Dermis microvascular lymphatic vessel endothelial cell (primary cell): ENCODE measurements at places on chromosomes 7 and 10. TPM values are rescaled to one million over a fixed set of nuclear protein-coding genes. Genes with fewer than 3 reads are reported as not detected.

DNA sequence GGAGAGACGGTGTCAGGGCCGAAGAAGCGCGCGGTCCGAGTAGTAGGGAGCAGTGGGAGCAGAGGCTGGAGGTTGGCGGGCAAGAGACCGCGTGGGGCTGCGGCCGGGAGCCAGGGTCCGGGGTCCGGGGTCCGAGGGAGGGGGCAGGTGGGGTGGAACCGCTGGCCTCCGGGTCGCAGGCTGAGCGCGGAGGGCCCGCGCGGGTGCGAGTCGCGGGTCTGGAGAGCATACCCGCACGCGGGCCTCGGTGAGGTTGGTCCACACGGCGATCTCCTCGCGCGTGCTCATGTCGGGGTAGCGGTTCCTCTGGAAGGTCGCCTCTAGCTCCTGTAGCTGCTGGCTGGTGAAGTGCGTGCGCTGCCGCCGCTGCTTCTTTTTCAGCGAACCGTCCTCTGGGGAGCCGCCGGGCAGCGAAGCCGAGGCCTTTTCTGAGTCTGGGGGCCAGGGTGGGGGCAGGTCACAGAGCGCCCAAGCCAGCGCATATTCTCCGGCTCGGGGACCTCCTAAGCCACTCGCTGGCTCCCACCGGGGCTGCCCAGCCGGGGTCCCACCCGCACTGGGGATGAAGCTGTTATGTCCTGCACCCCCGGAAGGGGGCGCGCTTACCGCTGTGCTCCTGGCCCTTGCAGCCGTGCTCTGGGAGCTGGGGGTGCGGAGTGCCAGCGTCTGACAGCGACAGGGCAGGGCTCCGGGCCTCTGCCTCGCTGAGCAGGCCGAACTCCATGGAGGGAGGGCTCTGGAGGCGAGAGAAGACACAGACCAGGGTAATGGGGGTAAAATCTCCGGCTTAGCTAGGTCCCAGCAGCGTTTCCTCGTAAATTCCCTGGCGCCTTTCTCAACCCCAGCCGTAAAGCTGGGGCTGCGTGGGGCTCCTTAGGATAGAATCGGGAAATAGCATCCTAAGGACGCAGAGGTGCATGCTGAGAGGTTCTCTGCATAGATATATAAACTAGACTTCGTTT is 5.5 kb downstream of the ELOVL3 start:
- no peak for DNase-seq

DNA sequence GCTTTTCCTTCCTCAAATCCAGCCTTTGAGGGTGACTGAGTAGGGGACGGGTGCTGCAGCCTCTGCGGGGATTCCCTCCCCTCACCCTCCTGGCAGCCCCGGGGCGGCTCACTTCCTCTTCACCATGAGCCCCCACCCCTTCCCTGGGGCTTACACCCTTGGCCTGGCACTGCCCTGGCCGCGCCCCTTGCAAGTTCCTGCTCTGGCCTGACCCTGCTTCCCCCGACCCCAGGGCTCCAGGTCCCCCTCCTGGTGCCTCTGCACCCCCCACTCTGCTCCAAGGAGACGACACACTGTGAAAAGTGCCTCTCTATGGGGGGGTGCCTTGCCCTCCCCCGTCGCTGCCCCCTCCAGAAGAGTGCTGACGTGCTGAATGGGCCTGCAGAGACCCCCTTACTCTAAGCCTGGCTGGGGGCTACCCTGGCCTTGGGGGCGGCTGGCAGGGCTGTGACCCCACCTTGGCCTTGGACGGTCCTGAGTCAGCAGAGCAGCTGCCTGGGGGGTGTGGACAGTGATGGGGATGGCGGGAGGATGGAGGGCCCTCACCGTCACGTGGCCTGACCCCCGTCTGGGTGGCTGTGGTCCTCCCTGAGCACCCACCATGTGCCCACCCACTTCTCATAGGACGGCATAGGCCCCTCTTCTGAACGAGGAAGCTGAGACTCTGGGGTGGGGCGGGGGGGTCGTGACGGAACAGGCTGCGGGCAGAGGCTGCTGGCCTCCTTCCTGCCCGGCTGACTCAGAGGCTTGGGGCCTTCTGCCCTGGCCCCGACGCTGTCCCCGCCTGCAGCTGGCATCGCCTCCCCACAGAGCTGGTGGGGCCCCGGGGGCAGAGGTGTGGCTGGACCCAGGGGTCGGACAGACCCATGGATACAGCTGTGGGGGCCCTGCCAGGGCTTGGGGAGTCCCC is 9.8 kb downstream of the LFNG start:
- DNase-seq: peak; percentile 60

DNA sequence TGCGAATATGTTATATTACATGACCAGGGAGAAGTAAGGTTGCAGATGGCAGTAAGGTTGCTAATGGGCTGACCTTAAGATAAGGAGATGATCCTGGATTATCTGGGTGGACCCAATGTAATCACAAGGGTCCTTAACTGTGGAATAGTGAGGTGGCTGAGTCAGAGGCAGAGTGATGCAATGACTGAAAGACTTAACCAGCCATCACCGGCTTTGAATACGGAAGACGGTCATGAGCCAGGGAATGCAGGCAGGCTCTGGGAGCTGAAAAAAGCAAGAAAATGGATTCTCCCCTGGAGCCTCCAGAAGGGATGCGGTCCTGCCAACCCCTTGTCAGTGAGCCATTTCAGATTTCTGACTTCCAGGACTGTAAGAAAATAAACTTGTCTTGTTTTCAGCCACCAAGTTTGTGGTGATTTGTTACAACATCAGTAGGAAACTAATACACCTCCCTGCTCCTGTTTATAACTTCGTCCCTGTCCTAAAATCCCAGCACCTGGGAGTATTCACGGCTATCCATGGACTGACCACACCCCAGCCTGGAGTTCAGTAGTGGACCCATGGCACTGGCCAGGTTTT is 4.6 kb upstream of the C10orf95 start:
- DNase-seq: no peak

- no peak for DNase-seq
Observed at GRCh38 chr10:128151031-128151430, 24.8 kb upstream of the MKI67 start.

DNA sequence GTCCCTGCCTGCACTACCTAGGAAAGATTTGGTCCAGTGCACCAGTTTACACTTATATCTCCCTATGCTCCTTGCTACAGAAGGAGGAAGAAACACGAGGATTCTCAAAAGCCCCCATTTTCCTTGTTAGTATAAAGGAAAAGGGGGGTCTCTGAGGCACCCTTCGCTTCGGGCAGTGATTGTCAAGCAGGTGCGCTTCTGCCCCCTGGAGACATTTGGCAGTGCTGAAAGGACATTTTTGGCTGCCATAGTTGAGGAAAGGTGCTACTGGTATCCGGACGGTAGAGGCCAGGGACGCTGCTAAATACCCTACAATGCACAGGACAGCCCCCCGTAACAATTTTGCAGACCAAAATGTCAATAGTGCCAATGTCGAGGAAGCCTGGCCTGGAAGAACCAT is 193.7 kb downstream of the GFRA1 start:
- no peak for DNase-seq

GFRA1 gene
- 10.5 and 12.0 TPM in 2 replicates for total RNA-seq

GRCh38 chr10:80199828-80200227 is 5.5 kb downstream of the ANXA11 start:
- DNase-seq: peak; percentile 85

SLC26A4 gene
- 10.4 and 18.2 TPM in 2 replicates for total RNA-seq

- no peak for DNase-seq
Observed at GRCh38 chr7:30411173-30411572, 67.4 kb downstream of the NOD1 start.

AKR1C4 gene
- 0.13 TPM in 1 of 2 replicates, not detected in the other for total RNA-seq

- DNase-seq: no peak
Observed at GRCh38 chr10:34996843-34997242, 93.3 kb downstream of the CUL2 start.

GRCh38 chr10:4459531-4459930 is 366.5 kb upstream of the AKR1E2 start:
- no peak for DNase-seq

- DNase-seq: no peak
Observed at GRCh38 chr10:32366588-32366987, 19.6 kb upstream of the EPC1 start.

DNA sequence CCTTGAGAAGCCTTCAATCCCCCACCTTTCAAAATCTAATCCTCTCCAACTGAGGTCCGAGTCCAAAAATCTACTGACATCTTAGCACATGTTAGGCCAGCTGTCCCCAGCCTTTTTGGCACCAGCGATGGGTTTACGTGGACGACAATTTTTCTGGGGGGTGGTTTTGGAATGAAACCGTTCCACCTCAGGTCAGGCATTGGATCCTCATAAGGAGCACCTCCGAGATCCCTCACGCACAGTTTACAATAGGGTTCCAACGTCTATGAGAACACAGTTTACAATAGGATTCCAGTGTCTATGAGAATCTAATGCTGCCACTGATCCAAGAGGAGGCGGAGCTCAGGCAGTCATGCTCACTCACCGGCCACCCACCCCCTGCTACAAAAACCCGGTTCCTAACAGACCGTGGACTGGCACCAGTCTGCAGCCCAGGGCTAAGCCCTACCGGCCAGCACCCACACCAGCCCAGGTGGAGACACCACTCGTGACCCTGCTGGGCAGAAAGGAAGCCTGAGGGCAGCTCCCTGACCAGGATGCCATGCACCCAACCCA is 107.6 kb downstream of the DIP2C start:
- no peak for DNase-seq

DNA sequence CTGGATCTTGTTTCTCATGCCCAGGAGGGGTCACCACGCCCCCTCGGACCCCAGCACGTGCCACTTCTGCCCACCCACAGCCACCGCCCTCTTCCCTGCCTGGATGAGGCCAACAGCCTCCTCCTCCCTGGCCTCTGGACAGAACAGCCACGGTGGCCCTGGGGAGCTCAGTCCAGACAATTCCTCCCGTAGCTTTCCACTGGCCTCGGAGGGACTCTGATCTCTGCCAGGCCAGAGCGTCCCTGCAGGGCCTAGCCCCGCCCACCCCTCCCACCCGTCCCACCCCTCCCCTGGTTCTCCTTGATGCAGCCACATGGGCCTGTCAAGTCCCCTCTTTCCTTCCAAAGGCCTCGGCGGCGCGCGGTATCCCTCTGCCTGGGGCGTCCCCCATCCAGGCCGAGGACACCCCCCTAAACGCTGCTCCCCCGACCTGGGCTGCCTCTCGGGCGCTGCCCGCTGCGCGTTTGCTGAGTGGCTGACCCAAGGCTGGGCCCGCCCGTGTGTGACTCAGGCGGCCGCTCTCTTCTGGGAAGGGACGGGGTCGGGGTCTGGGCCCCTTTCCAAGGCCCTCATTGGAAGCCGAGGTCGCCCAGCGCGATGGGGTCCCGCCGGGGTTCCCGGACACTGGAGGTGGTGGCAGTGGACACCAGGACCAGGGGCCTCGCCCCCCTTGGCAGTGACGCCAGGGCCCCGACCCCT is 557 bp downstream of the TMEM120A start:
- DNase-seq: peak; percentile 83

DNA sequence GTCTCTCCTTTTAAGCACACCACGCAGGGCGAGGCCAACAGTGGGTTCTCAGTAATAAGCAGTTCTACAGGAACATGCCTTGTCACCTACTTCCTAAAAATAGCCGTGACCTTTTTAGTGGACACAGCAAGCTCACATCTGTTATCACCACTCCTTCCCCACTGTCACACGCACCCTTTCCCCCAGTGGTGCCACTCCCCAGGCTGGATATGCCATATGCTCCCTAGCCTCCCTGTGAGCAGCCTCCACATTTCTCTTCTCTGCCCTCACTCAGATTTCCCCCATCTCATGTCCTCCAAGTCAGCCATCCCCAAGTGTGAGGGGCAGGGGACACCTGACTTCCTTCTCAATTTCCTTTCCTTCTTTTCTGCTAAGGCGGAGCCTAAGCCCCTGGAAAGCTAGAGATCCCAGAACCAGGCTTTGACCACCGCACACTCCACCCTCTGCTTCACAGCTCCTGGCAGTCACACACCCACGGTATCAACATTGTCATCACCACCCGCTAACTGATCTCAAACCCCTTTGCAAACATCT is 3.7 kb downstream of the ANXA11 start:
- DNase-seq: no peak

DNA sequence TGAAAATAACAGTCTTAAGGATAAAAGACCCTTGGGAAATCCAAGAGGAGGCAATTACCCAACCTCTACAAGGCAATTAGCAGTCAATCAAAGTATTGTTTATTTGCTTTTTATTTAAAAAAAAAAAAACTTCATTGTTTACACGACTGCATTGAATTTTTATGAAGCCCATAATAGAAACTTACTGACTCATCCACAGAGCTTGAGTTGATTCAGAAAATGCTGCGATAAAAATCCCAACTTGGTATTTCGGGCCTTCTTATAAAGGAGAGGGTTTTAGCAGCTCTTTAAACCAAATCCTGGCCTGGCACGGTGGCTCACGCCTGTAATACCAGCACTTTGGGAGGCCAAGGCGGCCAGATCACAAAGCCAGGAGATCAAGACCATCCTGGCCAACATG is 69.2 kb upstream of the PALS2 start:
- DNase-seq: no peak

- no peak for DNase-seq
Observed at GRCh38 chr7:45435846-45436245, 138.3 kb upstream of the ADCY1 start.

CALCR gene
- not detected in 2 replicates for total RNA-seq

TRPV6 gene
- total RNA-seq: not detected in 2 replicates

UPK3BL2 gene
- total RNA-seq: 0.90 and 2.3 TPM in 2 replicates

UFSP1 gene
- total RNA-seq: 1.3 and 2.0 TPM in 2 replicates

GRCh38 chr10:95263864-95264226 is 27.0 kb downstream of the PDLIM1 start:
- DNase-seq: no peak

SFRP4 gene
- not detected in 2 replicates for total RNA-seq

GRCh38 chr7:88115816-88116215 is 104.0 kb downstream of the SRI start:
- no peak for DNase-seq

DNA sequence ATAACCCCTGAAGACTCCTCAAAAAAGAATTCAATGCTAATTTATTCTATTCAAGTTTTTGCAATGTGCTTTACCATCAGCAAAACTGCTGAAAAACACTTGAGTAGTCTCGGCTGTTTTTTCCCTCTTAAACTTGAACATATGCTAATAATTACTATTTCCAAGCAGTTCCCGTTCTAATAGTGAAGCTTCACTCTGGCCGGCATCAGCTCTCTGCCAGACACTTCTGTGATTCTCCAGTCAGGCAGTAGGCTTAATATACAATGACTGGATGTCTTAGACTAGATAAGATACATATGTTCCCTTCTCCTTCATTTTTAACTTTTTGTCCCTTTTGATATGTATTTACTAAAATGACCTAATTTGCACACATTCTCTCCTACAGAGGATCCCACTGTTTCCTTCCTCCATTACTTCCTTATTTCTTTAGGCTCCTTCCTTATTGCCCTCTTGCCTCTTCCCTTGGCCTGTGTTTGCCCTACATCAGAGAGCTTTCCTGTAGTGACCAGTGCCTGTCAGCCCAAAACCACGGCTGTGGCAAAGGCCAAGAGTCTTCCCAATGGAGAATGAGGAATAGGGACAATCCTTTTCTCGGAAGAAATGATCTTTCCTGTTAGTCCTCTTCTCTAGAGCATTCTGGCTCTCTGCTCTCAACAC is 23.5 kb downstream of the HEPACAM2 start:
- no peak for DNase-seq

GRCh38 chr10:132753596-132753995 is 32.4 kb downstream of the NKX6-2 start:
- no peak for DNase-seq
